ENCODE measurements at places on chromosomes 16 and 17.

DNA sequence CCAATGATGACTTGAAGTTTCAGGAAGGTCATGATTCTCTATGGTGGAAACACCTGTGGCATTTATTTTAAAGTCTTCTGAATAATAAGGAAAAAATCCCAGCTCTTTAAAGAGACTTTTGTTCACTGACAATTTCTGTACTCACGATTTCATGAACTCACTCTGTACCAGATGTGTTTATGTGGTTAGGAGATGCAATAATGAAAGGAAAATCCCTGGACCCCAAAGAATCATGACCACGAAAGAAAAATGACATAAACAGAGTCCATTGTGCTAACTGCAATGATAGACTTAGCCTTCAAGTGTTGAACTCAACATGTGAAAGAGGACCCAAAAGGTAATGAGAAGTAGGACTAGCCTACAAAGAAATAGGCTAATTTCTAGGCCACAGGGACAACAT lies 947.5 kb downstream of the CDH11 start:
- no peak for DNase-seq

DNA sequence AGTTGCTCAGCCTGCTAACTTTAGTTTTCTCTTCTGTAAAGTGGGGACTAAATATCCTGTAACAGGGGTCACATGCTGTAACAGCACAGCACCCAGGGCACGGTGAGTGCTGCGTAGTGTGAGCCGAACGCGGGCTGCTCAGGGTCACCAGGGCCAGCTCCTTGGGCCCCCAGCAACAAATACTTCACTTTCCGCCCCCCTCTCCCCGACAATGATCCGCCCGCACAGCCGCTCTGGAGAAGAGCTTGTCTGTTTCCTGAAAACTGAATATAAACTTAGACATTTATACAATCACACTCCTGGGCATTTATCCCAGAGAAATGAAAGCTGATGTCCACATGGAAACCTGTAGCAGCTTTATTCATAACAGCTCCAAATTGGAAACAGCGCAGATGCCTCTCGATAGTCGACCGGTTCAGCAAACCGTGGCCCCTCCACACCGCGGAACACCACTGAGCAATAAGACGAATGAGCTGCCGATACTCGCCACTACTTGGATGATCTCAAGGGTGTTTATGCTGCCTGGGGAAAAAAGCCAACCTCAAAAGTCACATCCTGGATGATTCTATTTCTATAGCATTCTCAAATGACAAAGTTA lies 267.2 kb downstream of the PARN start:
- no peak for DNase-seq

- no peak for DNase-seq
These were observed 13.9 kb downstream of the HAGH start for GRCh38 chr16:1812732-1813163.

- DNase-seq: no peak
These were observed 39.6 kb downstream of the CYLD start for GRCh38 chr16:50781518-50781917.

All from hypothalamus (tissue), 51 donors.